Osteoblast (primary cell): ENCODE measurements at places on chromosomes 1 and 21. TPM values are rescaled to one million over a fixed set of nuclear protein-coding genes. Genes with fewer than 3 reads are reported as not detected.

The ELF3 gene
- total RNA-seq, result under 0.01 TPM in 2 replicates

The SLAMF8 gene
- total RNA-seq, result under 0.01 and 0.36 TPM in 2 replicates

The HES5 gene
- not detected in 2 replicates for total RNA-seq

The GBP5 gene
- total RNA-seq, result under 0.01 TPM in 2 replicates

The HES4 gene
- 0.29 and 0.72 TPM in 2 replicates for total RNA-seq
